ENCODE measurements at places on chromosomes 3 and 15. TPM values are rescaled to one million over a fixed set of nuclear protein-coding genes. Genes with fewer than 3 reads are reported as not detected.

DNA sequence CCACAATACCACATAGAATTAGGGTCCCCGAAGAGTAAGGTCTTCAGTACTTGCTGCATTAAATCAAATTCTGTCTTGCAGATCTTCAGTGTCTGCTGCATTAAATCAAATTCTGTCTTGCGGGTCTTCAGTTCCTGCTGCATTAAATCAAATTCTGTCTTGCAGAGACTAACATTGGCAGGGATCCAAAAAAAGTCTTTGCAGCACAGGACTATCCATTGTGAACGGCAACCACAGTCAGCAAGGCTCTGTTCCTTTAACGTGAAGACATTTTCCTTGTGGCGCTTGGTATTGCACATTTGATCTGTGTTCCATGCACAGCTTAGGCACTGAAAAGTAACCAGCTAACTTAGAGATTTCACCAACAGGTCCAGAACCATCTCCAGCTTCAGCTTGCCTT lies 46.8 kb upstream of the POMGNT2 start:
- H3K36me3 ChIP-seq: no peaks in the 10 kb centered on the region
- H3K27me3 ChIP-seq: peaks cover 1% of the 10 kb centered on the region
- peaks cover 14% of the 10 kb centered on the region for H3K4me1 ChIP-seq
- H3K4me3 ChIP-seq: no peak overlapping the region
- no peak for DNase-seq

DNA sequence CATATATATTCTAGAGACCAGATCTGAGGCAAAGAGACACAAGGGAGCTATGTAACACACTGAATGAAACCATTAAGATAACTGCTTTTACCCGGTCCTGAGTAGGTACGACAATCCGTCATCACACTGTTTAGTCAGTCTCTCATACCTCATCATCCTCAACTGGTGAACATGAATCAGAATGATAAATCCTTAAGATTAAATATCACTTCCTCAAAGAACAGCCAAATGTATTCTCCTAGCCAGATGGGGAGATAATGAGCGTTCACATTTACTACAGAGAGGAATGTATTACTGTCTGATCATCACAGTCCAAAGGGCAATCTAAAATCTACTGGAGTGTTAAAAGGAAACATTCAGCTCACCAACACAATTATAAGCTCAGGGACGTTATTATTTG lies 319.4 kb upstream of the STAC start:
- H3K36me3 ChIP-seq: no peaks in the 10 kb centered on the region
- H3K27me3 ChIP-seq: no peaks in the 10 kb centered on the region
- no peak overlapping the region for H3K27ac ChIP-seq
- H3K4me3 ChIP-seq: no peak overlapping the region

The SPSB4 gene
- not detected for total RNA-seq

DNA sequence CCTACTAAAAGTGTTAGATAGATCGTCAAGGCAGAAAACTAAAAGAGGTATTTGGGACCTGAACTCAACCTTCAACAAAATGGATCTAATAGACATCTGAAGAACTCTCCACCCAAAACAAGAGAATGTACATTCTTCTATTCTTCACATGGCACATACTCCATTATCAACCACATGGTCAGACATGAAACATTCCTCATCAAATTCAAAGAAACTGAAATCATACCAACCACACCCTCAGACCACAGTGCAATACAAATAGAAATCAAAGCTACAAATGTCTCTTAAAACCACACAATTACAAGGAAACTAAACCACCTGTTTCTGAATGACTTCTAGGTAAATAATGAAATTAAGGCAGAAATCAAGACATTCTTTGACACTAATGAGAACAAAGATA lies 984.1 kb upstream of the GBE1 start:
- DNase-seq: no peak
- H3K36me3 ChIP-seq: no peaks in the 10 kb centered on the region
- H3K4me1 ChIP-seq: no peaks in the 10 kb centered on the region
- no peak overlapping the region for H3K27ac ChIP-seq
- no peaks in the 10 kb centered on the region for H3K27me3 ChIP-seq

GRCh38 chr15:64480891-64481290 lies 20.5 kb downstream of the ZNF609 start:
- no peak overlapping the region for H3K4me3 ChIP-seq
- peaks cover 18% of the 10 kb centered on the region for H3K4me1 ChIP-seq
- H3K27me3 ChIP-seq: no peaks in the 10 kb centered on the region
- no peak overlapping the region for H3K27ac ChIP-seq
- DNase-seq: no peak

DNA sequence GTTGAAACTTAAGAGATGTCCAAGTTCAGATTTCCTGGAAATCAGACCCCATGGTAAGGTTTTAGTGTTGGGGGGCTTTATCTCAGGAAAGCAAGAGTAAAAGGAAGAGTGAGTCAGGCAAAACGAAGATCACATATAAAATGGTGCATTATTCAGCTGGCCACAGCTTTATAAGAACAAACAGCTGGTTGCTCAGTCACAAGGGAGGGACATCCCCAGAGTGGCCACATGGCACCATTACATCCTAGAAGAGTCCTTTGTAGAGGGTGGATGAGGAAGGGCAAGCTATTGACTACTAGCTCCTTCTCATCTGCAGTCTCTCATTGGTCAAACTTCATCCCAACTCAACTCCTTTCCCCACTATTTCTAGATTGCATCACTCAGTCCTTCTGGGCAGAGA lies 68.3 kb upstream of the COL8A1 start:
- no peak for DNase-seq
- H3K27ac ChIP-seq: no peak overlapping the region
- H3K27me3 ChIP-seq: no peaks in the 10 kb centered on the region
- no peaks in the 10 kb centered on the region for H3K4me1 ChIP-seq
- H3K36me3 ChIP-seq: no peaks in the 10 kb centered on the region

GRCh38 chr15:95739131-95739530 lies 591.4 kb upstream of the NR2F2 start:
- no peak for DNase-seq
- H3K4me3 ChIP-seq: no peak overlapping the region
- no peak overlapping the region for H3K27ac ChIP-seq
- H3K27me3 ChIP-seq: no peaks in the 10 kb centered on the region
- peaks cover 32% of the 10 kb centered on the region for H3K36me3 ChIP-seq

- H3K27ac ChIP-seq: no peak overlapping the region
- H3K27me3 ChIP-seq: no peaks in the 10 kb centered on the region
- H3K36me3 ChIP-seq: peaks cover 14% of the 10 kb centered on the region
- peaks cover 13% of the 10 kb centered on the region for H3K4me1 ChIP-seq
- DNase-seq: no peak
- H3K4me3 ChIP-seq: no peak overlapping the region
Observed at GRCh38 chr3:150733936-150734794, 28.8 kb downstream of the SIAH2 start.

- DNase-seq: no peak
- no peaks in the 10 kb centered on the region for H3K27me3 ChIP-seq
- H3K27ac ChIP-seq: no peak overlapping the region
- H3K4me3 ChIP-seq: no peak overlapping the region
- peaks cover 21% of the 10 kb centered on the region for H3K36me3 ChIP-seq
Observed at GRCh38 chr3:5181469-5182141, 5.9 kb upstream of the EDEM1 start.

- no peaks in the 10 kb centered on the region for H3K27me3 ChIP-seq
- DNase-seq: no peak
- peaks cover 1% of the 10 kb centered on the region for H3K36me3 ChIP-seq
- H3K27ac ChIP-seq: no peak overlapping the region
- H3K4me1 ChIP-seq: peaks cover 20% of the 10 kb centered on the region
Observed at GRCh38 chr3:15637131-15637951, 35.8 kb downstream of the BTD start.

- no peak overlapping the region for H3K27ac ChIP-seq
- peaks cover 13% of the 10 kb centered on the region for H3K36me3 ChIP-seq
- no peaks in the 10 kb centered on the region for H3K27me3 ChIP-seq
- H3K4me3 ChIP-seq: no peak overlapping the region
Observed at GRCh38 chr15:85099195-85099803, 117.6 kb downstream of the PDE8A start.

GRCh38 chr3:34364335-34364734 lies 565.9 kb downstream of the PDCD6IP start:
- DNase-seq: no peak
- H3K27ac ChIP-seq: no peak overlapping the region
- H3K27me3 ChIP-seq: peaks cover 3% of the 10 kb centered on the region
- H3K4me1 ChIP-seq: peaks cover 5% of the 10 kb centered on the region
- no peaks in the 10 kb centered on the region for H3K36me3 ChIP-seq
- H3K4me3 ChIP-seq: no peak overlapping the region

- peaks cover 21% of the 10 kb centered on the region for H3K4me1 ChIP-seq
- no peak for DNase-seq
- H3K36me3 ChIP-seq: peaks cover 15% of the 10 kb centered on the region
Observed at GRCh38 chr3:58384381-58385090, 49.1 kb downstream of the PDHB start.

The RNU5B-1 gene
- total RNA-seq: 27.2 TPM

The TPRG1 gene
- total RNA-seq: 42.4 TPM

DNA sequence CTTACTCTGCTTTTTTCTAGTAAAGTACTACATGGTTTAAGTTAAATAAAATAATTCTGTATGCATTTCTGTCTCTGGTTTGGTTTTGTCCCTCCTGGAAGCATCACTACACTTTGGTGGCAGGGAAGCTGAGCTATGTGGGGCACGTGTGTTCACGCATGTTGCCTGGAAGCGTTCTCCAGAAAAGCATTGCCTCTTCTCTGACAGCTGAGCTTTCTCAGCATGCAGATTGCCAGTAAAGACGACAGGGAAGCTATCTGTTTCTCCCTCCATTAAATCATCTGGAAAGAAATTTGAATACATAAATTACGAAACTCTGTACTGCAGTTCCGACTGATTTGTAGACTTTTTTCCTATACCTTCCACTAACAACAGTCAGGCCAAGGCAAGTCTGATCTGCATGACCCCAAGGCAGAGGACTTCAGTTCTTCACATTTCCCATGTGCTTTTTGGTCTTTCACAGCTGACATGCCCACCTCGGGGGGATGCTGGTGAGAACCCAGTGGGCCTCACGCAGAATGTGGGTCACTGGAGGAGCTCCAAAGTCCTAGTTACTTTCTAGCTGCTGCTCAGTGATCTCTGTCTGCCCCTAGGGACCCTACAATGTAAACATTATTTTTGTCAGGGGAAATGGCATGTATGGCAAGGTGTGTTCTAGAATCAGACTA lies 43.0 kb downstream of the PGPEP1L start:
- H3K27ac ChIP-seq: no peak overlapping the region
- peaks cover 25% of the 10 kb centered on the region for H3K36me3 ChIP-seq
- no peak for DNase-seq
- no peaks in the 10 kb centered on the region for H3K27me3 ChIP-seq
- H3K4me1 ChIP-seq: no peaks in the 10 kb centered on the region

GRCh38 chr15:77860071-77860691 lies 217.3 kb downstream of the TBC1D2B start:
- no peak overlapping the region for H3K4me3 ChIP-seq
- peaks cover 7% of the 10 kb centered on the region for H3K27me3 ChIP-seq
- no peaks in the 10 kb centered on the region for H3K4me1 ChIP-seq
- no peak for DNase-seq
- H3K36me3 ChIP-seq: no peaks in the 10 kb centered on the region

DNA sequence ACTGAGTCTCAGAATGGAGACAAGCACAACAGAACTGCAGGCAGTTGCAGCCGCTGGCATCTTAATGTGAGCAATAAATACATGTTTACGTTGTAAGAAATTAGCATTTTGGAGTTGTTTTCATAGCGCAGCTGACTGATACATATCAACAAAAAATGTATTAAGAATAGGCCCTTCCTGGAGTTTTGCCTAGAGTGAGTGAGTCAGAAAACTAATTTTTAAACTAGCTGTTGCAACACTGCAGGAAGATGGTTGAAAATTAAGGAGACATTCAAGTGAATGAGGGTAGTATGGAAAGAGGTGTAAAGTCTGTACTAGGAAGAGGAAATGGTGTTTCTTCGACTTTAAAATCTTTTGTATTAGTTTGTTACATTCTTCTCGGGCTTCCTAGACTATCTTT lies 39.6 kb upstream of the TIMP4 start:
- H3K4me1 ChIP-seq: peaks cover 11% of the 10 kb centered on the region
- H3K27me3 ChIP-seq: no peaks in the 10 kb centered on the region
- H3K27ac ChIP-seq: no peak overlapping the region
- no peak overlapping the region for H3K4me3 ChIP-seq

- H3K27me3 ChIP-seq: no peaks in the 10 kb centered on the region
- H3K4me1 ChIP-seq: peaks cover 13% of the 10 kb centered on the region
- H3K4me3 ChIP-seq: no peak overlapping the region
- H3K36me3 ChIP-seq: peaks cover 4% of the 10 kb centered on the region
- DNase-seq: no peak
Observed at GRCh38 chr3:114392831-114393230, 99.0 kb downstream of the TIGIT start.

GRCh38 chr3:44179246-44179645 lies 62.4 kb upstream of the TOPAZ1 start:
- DNase-seq: no peak
- no peak overlapping the region for H3K27ac ChIP-seq
- no peaks in the 10 kb centered on the region for H3K4me1 ChIP-seq
- peaks cover 26% of the 10 kb centered on the region for H3K27me3 ChIP-seq
- H3K4me3 ChIP-seq: no peak overlapping the region

The CYP1A2 gene
- not detected for total RNA-seq

DNA sequence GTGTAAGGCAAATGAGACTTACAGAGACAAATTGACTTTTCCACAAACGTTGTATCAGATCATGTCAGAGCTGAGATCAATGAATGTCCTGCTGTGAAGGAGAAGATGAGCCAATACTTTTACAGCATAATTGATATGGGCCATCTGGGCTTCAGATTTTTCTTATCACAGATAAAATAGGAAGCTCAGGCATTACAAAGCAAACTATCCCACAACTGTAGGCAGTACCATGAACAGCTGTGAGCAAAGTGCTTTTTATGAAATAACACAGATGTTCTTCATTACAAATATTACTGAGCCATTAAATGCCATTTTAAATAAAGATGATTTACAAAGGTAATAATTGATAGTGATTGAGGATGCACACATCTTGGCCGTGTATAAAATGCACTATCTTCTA lies 852.3 kb downstream of the OTOL1 start:
- H3K36me3 ChIP-seq: no peaks in the 10 kb centered on the region
- no peaks in the 10 kb centered on the region for H3K27me3 ChIP-seq
- DNase-seq: no peak
- no peak overlapping the region for H3K4me3 ChIP-seq

DNA sequence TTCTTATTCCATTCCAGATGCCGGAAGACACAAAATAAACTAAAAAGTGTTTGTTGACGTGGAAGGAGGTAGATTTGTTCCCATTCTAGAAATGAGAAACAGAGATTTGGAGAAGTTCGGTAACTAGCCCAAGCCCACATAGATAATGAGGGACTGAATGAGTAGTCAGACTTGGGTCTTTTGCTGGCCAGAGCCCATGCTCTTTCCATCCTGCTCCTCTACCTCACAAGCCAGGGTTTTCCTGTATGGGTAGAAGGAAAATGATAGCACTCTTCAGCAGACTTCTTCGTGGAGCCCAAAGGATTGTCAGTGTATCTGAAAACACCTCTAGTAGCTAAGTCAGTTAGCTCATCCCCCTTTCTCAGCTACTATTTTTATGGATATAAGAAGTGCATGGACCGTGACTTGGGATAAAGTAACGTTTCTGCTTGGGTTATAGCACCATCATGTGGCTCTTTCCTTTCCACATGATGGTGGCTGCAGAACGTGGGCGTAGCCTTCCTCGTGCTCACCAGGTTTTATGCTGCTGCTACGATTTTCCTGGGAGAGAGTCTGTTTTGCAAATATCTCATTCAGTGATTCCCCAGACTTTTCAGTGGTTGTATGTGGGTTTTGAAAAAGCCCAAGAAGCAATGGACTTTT lies 84.6 kb downstream of the DGKG start:
- peaks cover 15% of the 10 kb centered on the region for H3K27me3 ChIP-seq
- H3K27ac ChIP-seq: no peak overlapping the region
- H3K4me1 ChIP-seq: no peaks in the 10 kb centered on the region
- no peak overlapping the region for H3K4me3 ChIP-seq

The GPR87 gene
- not detected for total RNA-seq
